ENCODE measurements at places on chromosomes 5 and 9. TPM values are rescaled to one million over a fixed set of nuclear protein-coding genes. Genes with fewer than 3 reads are reported as not detected.

SPINK4 gene
- not detected for polyA plus RNA-seq

DNA sequence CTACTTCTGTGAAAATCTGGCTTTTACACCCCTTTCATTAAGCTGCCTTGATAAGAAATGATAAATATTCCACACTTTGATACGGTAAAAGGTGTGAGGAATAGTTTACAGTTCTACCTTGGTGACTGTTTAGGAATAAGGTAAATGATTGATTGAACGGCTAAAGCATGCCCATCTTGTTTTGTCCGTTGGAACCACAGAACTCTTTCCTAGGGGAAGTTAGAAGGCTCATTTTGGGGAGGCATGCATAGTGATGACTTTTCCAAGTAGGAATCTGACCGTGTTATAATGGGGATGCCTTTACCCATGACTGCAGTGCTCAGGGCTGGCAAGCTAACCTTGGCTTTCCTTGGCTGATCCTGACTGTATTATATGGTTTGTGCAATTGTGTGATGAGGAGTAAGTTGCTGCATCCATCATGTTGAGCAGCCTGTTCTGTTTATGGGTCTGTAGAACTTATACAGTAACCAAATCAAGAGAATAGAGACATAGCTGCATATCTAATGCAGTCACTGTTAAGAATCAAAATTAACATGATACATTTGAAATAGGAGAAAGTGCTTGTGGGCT lies 24.5 kb downstream of the PCSK5 start:
- no peaks in the 10 kb centered on the region for H3K36me3 ChIP-seq
- no peak overlapping the region for H3K4me3 ChIP-seq
- no peak overlapping the region for H3K27ac ChIP-seq

DMAC1 gene
- 54.6 TPM for polyA plus RNA-seq

- no peak overlapping the region for H3K4me3 ChIP-seq
- H3K4me1 ChIP-seq, result no peaks in the 10 kb centered on the region
- H3K27me3 ChIP-seq, result no peaks in the 10 kb centered on the region
These were observed 822.8 kb upstream of the C9orf72 start for GRCh38 chr9:28396058-28396457.

- H3K27me3 ChIP-seq, result peaks cover 21% of the 10 kb centered on the region
- H3K36me3 ChIP-seq, result no peaks in the 10 kb centered on the region
- no peaks in the 10 kb centered on the region for H3K4me1 ChIP-seq
- no peak overlapping the region for H3K27ac ChIP-seq
- no peak for DNase-seq
These were observed 142.8 kb downstream of the BARX1 start for GRCh38 chr9:93812410-93812668.

DNA sequence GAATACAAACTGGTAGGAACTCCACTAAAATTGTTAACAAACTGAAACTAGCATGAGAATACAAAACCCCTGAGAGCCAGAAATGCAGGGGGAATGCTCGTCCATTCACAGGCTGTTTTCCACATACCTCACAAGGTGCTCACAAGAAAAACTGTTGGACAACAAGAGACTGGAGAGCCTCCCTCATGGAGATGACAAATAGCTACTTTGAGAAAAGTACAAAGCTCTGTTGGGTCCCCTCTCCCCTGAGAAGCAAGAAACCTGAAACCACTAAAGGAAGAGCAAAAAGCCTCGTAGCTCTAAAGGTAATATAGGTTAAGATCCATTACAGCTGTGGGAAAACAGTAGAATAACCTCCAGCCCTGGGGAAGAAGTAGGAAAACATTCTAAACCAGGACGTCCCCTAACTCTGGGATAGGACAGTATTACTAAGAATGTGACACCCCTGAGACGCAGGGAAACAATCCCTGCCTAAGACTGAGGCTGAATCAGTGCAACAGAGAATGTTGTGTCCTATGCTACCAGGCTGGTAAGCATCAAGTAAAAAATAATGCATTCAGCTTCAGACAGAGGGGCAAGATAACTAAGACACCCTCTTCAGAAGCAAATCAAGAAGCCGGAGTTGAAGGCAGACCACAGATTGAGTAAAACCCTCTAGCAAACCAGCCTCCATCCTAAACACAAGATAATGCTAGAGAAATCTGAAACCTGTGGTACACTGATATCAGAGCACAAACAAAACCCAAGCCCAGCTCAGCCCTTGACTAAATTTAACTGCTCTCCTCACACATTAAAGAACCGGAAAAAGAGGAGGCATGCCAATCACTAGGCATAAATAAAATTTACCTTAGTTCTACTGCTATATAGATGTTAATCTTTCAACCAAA lies 160.2 kb downstream of the SSBP2 start:
- no peak for DNase-seq
- peaks cover 12% of the 10 kb centered on the region for H3K36me3 ChIP-seq
- H3K27ac ChIP-seq, result peak overlapping the region; percentile 61
- no peak overlapping the region for H3K4me3 ChIP-seq

GRCh38 chr5:78537821-78538220 lies 110.8 kb downstream of the LHFPL2 start:
- no peak overlapping the region for H3K4me3 ChIP-seq
- H3K36me3 ChIP-seq, result no peaks in the 10 kb centered on the region
- DNase-seq, result peak; percentile 37
- peaks cover 22% of the 10 kb centered on the region for H3K4me1 ChIP-seq

DNA sequence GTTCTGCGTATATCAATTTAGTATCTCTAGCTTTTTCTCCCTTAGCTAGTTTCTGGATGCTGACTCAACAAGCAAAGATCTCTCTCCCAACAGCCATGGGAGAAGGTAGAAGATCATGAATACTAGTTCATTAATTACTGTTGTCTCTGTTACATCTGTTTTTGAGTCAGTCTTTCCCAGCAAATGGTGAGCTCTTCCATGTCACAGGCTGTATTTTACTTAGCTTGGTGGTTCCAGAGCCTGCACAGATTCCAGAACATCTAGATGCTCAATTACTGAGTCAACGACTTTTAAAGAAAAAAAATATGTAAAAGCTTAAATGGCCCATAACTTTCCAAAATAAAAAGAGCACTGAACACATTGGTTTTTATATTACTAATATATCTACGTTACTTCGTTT lies 307.2 kb downstream of the NSG2 start:
- H3K4me3 ChIP-seq, result no peak overlapping the region
- H3K36me3 ChIP-seq, result no peaks in the 10 kb centered on the region
- DNase-seq, result no peak
- no peak overlapping the region for H3K27ac ChIP-seq
- H3K27me3 ChIP-seq, result peaks cover 6% of the 10 kb centered on the region

- H3K27me3 ChIP-seq, result no peaks in the 10 kb centered on the region
- H3K4me1 ChIP-seq, result no peaks in the 10 kb centered on the region
- H3K27ac ChIP-seq, result no peak overlapping the region
- DNase-seq, result no peak
- no peaks in the 10 kb centered on the region for H3K36me3 ChIP-seq
These were observed 762.3 kb downstream of the PRELID2 start for GRCh38 chr5:145072889-145073288.

- peaks cover 95% of the 10 kb centered on the region for H3K4me1 ChIP-seq
- no peak for DNase-seq
- peak overlapping the region; percentile 88 for H3K27ac ChIP-seq
- H3K27me3 ChIP-seq, result no peaks in the 10 kb centered on the region
- peak overlapping the region; percentile 64 for H3K4me3 ChIP-seq
- peaks cover 16% of the 10 kb centered on the region for H3K36me3 ChIP-seq
These were observed 23.6 kb downstream of the PRRC2B start for GRCh38 chr9:131417264-131418142.

DNA sequence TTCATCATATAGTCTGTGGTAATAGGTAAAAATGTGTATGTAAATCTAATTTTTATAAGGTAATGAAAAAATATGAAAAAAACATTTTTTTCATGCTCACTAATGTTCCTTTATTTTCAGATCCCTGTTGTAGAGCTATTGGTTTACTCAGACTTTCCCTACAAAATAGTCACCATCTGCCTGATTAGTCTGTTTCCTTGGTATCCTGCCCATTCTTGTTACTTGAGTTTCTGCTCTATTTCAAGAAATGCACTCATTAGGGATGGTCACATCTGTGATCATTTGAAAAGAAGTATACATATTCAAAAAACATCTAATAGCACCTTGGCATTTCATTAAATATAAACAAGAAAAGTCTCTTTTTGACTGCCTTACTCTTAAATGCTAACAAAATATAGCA lies 21.6 kb upstream of the RASA1 start:
- H3K36me3 ChIP-seq, result no peaks in the 10 kb centered on the region
- H3K27me3 ChIP-seq, result no peaks in the 10 kb centered on the region
- no peak for DNase-seq
- H3K27ac ChIP-seq, result no peak overlapping the region

GRCh38 chr5:105947461-105947860 lies 1723.3 kb downstream of the EFNA5 start:
- DNase-seq, result no peak
- H3K36me3 ChIP-seq, result no peaks in the 10 kb centered on the region
- H3K4me1 ChIP-seq, result no peaks in the 10 kb centered on the region
- no peak overlapping the region for H3K4me3 ChIP-seq
- no peaks in the 10 kb centered on the region for H3K27me3 ChIP-seq
- H3K27ac ChIP-seq, result no peak overlapping the region

GRCh38 chr5:154995679-154996078 lies 17.9 kb upstream of the KIF4B start:
- H3K4me3 ChIP-seq, result no peak overlapping the region
- no peaks in the 10 kb centered on the region for H3K36me3 ChIP-seq
- H3K27ac ChIP-seq, result no peak overlapping the region
- peaks cover 9% of the 10 kb centered on the region for H3K4me1 ChIP-seq
- no peak for DNase-seq

GRCh38 chr5:105392122-105392709 lies 1829.6 kb upstream of the NUDT12 start:
- no peak for DNase-seq
- no peaks in the 10 kb centered on the region for H3K27me3 ChIP-seq
- H3K36me3 ChIP-seq, result no peaks in the 10 kb centered on the region
- H3K4me3 ChIP-seq, result no peak overlapping the region
- H3K4me1 ChIP-seq, result no peaks in the 10 kb centered on the region
- no peak overlapping the region for H3K27ac ChIP-seq

GRCh38 chr9:105712297-105712696 lies 18.0 kb downstream of the TMEM38B start:
- H3K4me3 ChIP-seq, result no peak overlapping the region
- H3K27ac ChIP-seq, result no peak overlapping the region
- peaks cover 8% of the 10 kb centered on the region for H3K36me3 ChIP-seq
- no peaks in the 10 kb centered on the region for H3K27me3 ChIP-seq
- H3K4me1 ChIP-seq, result peaks cover 6% of the 10 kb centered on the region

DNA sequence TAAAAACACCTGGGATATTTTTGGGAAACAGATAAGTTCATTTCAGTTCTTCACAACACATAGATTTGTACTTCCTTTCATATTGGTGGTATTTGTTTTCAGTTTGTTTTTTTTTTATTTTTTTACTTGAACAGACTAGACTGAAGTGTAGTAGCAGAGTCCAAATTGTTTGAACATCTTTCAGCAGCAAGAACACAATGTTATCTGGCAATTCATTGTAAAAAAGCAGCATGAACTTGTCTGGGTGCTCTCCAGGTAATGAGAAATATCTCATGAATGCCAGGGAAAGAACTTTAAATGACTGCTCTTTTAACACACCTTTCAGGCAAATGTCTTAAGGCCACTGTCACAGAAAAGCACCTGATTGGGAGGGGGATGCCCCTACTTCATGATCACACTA lies 113.4 kb downstream of the ARL15 start:
- no peak overlapping the region for H3K4me3 ChIP-seq
- H3K27me3 ChIP-seq, result no peaks in the 10 kb centered on the region
- DNase-seq, result no peak

IFNA21 gene
- not detected for polyA plus RNA-seq

GRCh38 chr9:95641586-95641985 lies 124.8 kb upstream of the PTCH1 start:
- no peak overlapping the region for H3K4me3 ChIP-seq
- peaks cover 7% of the 10 kb centered on the region for H3K36me3 ChIP-seq
- peaks cover 44% of the 10 kb centered on the region for H3K27me3 ChIP-seq
- no peaks in the 10 kb centered on the region for H3K4me1 ChIP-seq
- DNase-seq, result no peak
- H3K27ac ChIP-seq, result no peak overlapping the region

- no peaks in the 10 kb centered on the region for H3K36me3 ChIP-seq
- no peaks in the 10 kb centered on the region for H3K4me1 ChIP-seq
- H3K27me3 ChIP-seq, result no peaks in the 10 kb centered on the region
- no peak overlapping the region for H3K4me3 ChIP-seq
- no peak overlapping the region for H3K27ac ChIP-seq
These were observed 305.9 kb upstream of the ITGA1 start for GRCh38 chr5:52481851-52482250.

GRCh38 chr5:36073595-36074216 lies 7.0 kb upstream of the UGT3A2 start:
- no peaks in the 10 kb centered on the region for H3K27me3 ChIP-seq
- no peak overlapping the region for H3K4me3 ChIP-seq
- H3K27ac ChIP-seq, result peak overlapping the region; percentile 90
- H3K4me1 ChIP-seq, result peaks cover 8% of the 10 kb centered on the region
- no peak for DNase-seq

MAN2A1 gene
- polyA plus RNA-seq, result 16.5 TPM

DNA sequence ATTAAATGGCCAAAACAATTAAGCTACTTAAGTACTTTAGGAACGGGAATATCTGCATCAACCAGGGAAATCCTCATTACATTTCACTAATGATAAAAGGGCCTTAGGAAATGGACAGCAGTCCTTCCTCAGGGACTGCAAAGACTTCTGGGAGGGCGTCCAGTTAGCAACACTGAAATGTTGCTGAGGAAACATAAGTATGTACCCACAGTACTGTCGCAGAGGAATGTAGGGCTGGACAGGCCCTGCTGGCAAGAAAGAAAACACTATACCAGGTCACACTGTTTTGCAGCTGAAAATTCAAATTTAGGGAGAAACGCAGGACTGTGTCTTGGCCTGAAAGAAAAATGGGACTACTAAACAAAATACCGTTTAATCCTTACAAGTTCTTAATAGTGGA lies 1.3 kb downstream of the C5orf15 start:
- peaks cover 38% of the 10 kb centered on the region for H3K4me1 ChIP-seq
- DNase-seq, result no peak
- peak overlapping the region; percentile 99 for H3K4me3 ChIP-seq
- H3K27ac ChIP-seq, result peak overlapping the region; percentile 99
- H3K36me3 ChIP-seq, result peaks cover 6% of the 10 kb centered on the region

- no peak for DNase-seq
- H3K27me3 ChIP-seq, result no peaks in the 10 kb centered on the region
- no peak overlapping the region for H3K4me3 ChIP-seq
- H3K27ac ChIP-seq, result no peak overlapping the region
These were observed 88.9 kb upstream of the CACNA1B start for GRCh38 chr9:137788561-137789294.

DNA sequence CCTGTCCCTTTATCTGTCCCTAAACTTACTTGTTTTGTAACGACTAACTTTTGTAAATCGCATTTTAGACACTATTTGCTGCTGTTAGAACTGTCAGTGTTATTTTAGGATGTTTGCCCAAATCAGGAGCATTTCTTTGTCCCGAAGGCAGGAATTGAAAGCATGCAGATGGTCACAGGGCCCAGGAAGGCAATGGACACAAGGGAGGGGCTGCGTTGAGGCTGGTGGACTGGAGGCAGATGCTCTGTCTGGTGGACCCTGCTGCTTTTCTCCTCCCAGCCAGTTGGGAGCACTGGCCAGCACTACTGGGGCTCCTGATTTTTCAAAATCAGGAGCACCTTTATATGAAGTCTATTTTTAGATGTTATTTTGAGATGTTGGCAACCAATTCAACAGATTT lies 31.7 kb downstream of the DOCK2 start:
- no peaks in the 10 kb centered on the region for H3K27me3 ChIP-seq
- H3K4me3 ChIP-seq, result no peak overlapping the region
- peaks cover 24% of the 10 kb centered on the region for H3K4me1 ChIP-seq
- peaks cover 20% of the 10 kb centered on the region for H3K36me3 ChIP-seq
- no peak for DNase-seq
- no peak overlapping the region for H3K27ac ChIP-seq

TMOD1 gene
- 7.5 TPM for polyA plus RNA-seq

GRCh38 chr9:107153336-107153735 lies 129.7 kb upstream of the RAD23B start:
- H3K27ac ChIP-seq, result no peak overlapping the region
- no peaks in the 10 kb centered on the region for H3K4me1 ChIP-seq
- no peaks in the 10 kb centered on the region for H3K36me3 ChIP-seq
- no peak overlapping the region for H3K4me3 ChIP-seq
- H3K27me3 ChIP-seq, result peaks cover 40% of the 10 kb centered on the region
- DNase-seq, result no peak

NUTM2F gene
- not detected for polyA plus RNA-seq
